Putamen (tissue), 1 donor: ENCODE measurements at places on chromosomes 2 and 18.
A peak's percentile ranks its signal among the peaks of the same experiment; 100 is the strongest.

DNA sequence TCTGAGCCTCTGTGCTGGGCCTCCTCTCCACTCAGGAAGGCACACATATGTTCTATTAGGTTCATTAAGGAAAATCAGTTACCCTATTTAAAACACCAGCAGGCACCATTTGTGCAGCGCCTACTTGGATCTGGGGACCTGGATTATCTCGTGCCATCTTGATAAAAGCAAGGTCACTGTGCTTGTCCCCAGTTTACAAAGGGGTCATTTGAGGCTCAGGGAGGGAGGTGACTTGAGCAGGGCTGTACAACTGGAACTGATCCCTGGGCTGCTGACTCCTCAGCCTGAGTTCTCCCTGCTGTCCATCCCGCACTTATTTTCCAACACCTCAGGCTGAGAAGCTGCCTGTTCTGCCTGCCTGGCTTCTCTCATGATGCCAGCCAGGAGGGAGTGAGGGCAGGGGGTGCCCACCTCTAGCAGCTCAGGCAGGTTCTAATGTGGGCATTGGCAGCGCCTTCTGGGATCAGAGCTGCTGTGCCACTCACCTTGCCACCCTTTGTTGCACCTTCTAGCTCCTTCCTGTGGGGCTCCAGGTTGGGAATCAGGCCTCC lies 120.3 kb downstream of the GLI2 start:
- DNase-seq = no peak

DNA sequence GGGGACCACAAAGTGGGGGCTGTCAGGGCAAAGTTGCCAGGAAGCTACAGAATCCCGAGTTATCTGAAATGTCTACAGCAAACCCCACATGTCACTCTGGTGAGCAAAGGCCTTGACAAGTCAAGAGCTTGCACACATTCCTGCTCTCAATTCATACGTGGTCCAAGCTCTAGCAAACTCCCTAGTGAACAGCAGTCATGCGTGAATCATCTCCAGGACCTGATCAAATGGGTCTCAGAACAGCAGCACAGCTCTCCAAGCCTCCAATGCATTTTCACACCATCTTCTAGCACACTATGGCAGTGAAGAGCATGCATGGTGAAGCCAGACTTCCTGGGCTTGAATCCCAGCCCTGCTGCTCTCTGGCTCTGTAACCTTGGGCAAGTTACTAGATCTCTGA lies 68.5 kb downstream of the MYO5B start:
- no peak for DNase-seq

- DNase-seq = no peak
These were observed 8.8 kb upstream of the ZNF516 start for GRCh38 chr18:76503649-76504386.

DNA sequence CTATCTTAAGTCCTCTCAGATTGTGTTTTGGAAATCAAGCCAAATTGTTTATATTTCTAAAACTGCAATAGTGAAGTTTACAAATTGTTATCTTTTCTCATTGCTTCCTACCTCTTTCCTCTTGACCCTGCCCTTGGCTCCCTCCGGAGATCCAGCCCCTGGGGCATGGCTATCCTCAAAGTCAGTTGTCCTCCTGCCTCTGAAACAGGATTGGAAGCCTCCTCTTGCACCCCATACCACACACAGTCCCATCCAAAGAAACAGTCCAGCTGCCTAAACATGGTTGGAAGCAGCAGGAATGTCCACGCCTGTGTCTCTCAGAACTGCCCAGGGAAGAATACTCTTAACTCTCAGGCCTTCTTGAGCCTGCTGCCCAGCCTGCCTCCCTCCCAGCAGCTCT lies 30.1 kb upstream of the COL6A3 start:
- DNase-seq = no peak

- no peak for DNase-seq
These were observed 18.9 kb downstream of the CREG2 start for GRCh38 chr2:101368376-101368775.

DNA sequence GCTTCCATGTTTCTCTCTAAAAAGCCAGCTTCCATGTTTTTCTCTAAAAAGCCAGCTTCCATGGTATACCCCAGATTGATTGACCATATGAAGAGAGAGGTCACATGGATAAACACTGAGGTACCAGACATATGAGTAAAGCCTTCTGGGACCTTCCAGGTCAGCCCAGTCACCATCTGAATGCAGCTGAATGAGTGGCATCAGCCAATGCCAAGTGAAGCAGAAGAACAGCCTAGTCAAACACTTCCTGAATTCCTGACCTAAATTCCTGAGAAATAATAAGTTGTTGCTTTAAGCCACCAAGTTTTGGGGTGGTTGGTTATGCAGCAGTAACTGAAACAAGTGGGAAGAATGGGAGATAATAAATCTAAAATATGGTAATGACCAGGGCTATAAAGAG lies 5.7 kb upstream of the ALS2 start:
- no peak for DNase-seq

DNA sequence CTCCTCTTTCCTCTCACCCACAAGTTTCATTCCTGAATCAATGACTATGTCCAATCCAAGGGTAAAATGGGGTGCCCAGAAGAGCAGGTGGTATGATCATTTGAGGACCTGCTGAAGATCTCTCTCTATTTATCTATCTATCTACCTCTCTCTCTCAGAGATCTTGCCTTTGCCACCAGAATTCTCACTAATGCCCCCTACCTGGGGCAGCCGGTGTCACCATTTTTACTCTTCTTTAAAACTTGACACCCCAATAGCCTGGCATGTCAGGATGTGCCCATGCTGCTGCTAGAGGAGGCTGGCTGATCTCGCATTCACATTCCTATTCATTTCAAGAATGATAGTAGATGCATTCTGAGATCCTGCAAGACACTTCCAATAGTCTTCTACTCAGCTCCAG lies 24.3 kb upstream of the RPIA start:
- DNase-seq = no peak

- no peak for DNase-seq
These were observed 34.7 kb upstream of the GPR17 start for GRCh38 chr2:127611076-127611925.

- no peak for DNase-seq
These were observed 2.7 kb downstream of the PTMA start for GRCh38 chr2:231710799-231711676.

DNA sequence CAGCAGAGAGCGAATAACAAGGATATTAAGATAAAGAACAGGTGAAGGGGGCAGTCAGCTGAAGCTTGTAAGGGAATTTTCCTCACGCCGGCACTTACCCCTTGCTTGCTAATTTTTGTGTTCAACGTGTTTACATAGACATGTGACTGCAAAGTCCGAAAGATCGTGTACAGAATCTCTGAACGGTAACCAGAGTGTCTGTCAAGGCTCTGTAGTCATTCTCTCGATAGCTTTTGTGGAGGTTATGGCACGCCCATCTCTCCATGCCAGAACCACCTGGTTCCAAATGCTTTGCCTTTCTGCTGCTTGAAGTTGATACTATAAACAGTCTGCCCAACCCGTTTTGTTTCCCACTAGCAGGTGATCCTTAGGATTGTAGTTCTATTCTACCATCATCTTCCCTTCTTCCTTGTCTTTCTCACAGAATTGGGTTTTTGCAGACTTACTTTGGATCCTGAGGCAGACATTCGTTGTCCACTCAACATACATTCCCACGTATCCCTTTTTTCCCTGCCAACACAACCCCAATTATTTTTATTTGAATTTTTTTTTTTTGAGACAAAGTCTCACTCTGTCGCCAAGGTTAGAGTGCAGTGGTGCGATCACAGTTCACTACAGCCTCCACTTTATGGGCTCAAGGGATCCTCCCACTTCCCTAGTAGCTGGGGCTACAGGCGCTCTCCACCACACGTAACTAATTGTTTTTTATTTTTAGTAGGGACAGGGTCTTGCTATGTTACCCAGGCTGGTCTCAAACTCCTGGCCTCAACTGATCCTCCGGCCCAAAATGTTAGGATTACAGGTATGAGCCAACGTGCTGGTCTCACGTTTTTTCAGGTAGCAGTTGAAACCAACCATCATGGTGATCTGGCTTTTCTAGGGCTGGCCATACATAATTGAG lies 1.3 kb upstream of the USP34 start:
- peak; percentile 17 for DNase-seq

- no peak for DNase-seq
These were observed 4.4 kb upstream of the SMAD7 start for GRCh38 chr18:48954886-48955819.

DNA sequence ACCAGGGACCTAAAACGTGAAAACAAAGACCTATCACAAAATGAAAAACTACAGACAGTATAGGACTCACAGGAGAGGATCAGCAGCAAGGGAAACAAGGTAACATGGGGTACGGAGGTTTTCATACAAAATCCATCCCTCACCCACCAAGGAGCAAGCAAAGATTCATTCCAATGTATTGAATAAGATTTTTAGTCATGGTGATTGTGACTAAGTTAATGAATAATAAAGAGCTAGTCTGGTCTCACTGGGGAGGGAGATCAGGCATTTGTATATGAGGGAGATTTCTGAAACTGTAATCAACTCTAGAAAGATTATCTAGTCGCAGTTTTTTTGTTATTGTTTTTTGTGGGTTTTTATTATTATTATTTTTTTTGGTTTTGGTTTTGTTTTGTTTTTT lies 336.5 kb upstream of the MMADHC start:
- DNase-seq = no peak

- DNase-seq = no peak
These were observed 157.8 kb downstream of the PIK3C3 start for GRCh38 chr18:42112657-42113420.

- DNase-seq = no peak
These were observed 97.4 kb upstream of the TGFA start for GRCh38 chr2:70651014-70651413.

GRCh38 chr2:7083580-7084509 lies 166.6 kb downstream of the RNF144A start:
- DNase-seq = no peak

- DNase-seq = no peak
These were observed 141.0 kb downstream of the GLI2 start for GRCh38 chr2:120876526-120877280.

GRCh38 chr2:70748002-70748784 lies 19.8 kb downstream of the ADD2 start:
- no peak for DNase-seq

DNA sequence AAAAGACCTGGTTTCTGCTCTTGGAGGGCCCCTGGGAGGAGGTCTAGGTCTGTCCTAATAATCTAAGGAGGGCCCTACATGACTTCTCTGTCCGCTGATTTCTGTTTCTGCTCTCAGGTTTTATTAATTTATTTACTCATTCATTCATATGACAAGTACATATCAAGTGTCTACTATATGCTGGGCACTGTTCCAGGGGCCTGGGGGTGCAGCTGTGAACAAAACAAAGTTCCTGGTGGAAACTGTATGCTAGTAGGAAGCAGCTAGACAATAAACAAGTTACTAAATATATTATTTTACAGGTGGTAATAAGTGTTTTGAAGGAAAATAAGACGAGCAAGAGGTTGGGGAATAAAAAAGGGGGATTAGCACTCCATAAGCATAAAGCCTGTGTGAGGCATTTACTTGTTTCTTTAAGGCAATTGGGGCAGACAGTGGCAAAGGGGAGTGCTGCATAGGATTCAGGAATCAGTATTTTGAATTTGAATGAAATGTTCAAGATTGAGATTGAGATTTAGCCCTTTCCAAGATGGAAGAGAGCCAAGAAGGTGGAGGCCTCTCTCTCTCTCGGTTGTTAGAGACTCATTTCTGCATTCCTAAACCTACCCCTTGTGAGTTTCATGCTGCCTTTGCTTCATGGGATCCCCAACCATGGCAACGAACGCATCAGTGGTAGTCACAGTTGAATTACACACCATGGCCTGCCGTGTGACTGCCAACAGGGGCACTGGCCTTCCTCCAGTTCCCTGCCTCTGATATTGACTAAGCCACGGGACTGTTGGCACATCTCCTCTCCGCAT lies 28.3 kb downstream of the DRC1 start:
- DNase-seq = no peak

GRCh38 chr18:46152808-46153617 lies 48.8 kb downstream of the HAUS1 start:
- no peak for DNase-seq

- peak; percentile 14 for DNase-seq
These were observed 52.3 kb upstream of the ITGB6 start for GRCh38 chr2:160252278-160252887.

DNA sequence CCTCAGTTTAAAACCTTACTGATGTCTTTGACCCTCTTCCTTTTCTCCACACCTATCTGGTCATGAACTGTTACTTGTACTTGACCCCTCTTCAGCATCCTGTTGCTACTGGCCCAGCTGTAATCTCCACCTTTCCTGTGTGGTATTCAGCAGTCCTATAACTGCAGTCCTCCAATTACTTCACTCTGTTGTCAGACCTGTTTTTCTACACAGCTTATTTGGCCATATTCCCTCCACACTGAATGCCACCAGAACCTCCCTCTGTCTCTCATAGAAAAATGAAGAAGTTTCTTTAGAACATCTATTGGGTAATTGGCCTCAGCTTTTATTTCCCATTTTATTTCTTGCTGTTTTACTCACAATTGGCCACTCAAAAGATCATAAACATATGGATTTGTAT lies 155.4 kb downstream of the ASXL3 start:
- no peak for DNase-seq

DNA sequence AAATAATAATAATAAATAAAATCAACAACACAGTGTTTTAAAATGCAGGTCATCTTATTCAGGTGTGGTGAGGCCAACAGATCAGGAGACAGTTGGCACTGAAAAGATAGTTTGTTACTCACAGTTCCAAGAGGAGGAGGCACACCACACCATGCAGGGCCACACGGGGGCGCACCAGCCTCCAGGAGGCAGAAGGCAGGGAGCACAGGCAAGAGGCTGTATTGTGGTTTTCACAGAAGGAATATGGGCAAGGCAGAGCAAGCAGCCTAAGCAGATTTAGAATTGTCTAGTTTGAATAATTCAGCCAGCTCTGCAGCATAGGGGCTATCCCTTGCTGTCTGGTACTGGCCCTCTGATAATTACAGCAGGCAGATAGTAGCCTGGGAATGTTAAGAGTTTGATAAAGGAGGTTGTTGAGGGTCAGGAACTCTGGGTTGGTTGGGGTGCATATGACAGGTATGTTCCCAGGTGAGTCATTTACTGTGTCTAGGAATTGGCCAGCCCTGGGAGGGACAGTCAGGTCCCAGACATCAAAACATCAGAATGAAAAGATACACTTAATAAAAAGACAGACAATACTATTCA lies 31.3 kb downstream of the KIAA2012 start:
- no peak for DNase-seq

GRCh38 chr2:196260546-196260945 lies 89.2 kb upstream of the STK17B start:
- DNase-seq = no peak

- no peak for DNase-seq
These were observed 171.6 kb upstream of the SATB2 start for GRCh38 chr2:199629301-199629700.

DNA sequence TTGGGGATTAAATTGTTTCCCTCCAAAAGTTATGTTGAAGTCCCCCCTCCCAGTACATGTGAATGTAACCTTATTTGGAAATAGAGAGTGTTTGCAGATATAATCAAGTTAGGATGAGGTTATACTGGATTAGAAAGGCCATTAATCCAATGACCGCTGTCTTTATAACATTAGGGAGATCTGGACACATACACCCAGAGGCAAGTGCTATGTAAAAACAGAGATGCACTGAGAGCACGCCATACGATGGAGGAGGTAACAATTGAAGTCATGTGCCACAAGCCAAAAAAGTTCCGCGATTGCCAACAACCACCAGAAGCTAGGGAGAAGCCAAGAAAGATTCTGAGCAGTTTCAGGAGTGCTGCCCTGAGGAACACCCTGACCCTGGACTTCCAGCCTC lies 153.3 kb downstream of the RNF144A start:
- no peak for DNase-seq

- DNase-seq = no peak
These were observed 4.8 kb upstream of the KCNG2 start for GRCh38 chr18:79792988-79793355.
